Stimulated activated CD4-positive, alpha-beta T cell treated with anti-CD3 and anti-CD28 coated beads, TNF-alpha, amount 100 ng/mL, for 4 hours (primary cell): ENCODE measurements at places on chromosomes 12 and 14.

DNA sequence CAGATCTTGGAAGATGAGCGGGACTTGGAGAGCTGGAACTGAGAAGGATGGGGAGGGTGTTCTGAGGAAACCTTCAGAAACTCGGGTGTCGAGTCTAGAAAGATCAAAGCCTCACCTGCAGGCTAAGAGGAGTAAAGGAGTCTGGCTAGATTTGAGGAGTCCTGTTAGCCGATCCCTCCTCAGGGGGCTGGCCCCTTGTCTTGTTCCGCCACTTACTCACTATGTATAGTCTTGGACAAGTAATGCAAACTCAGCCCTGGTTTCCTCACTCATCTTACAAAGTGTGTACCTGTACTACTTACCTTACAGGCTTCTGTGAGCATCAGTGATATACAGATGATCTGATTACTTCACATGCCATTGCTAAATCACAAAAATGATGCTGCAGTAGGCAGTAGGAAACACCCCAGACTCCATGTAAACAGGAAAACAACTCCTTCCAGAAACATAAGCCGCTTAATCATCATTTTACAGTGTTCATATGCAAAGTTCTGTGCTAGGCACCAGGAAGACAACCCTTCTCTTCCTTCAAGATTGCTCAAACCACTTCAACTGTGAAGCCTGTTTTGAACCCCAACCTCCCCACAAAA lies 2.0 kb upstream of the SPTLC2 start:
- no peak for DNase-seq

GRCh38 chr14:23357261-23357660 lies 4.6 kb upstream of the SLC22A17 start:
- DNase-seq, result no peak

DNA sequence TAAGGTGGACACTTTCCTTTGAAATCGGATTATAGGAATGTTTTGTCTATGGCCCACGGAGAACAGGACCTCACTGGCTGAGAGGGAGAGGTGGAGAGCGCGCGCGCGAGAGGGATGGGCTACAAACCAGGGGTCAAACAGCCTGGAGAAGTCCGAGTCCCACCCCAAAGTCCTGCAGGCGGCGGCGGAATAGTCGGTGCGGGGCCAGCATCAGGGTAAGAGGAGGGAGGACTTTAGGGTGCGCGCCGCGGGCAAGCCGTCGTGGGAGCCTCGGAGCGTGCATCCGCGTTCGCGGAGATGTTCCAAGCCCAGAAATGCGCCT lies 3.3 kb upstream of the HOXC8 start:
- no peak for DNase-seq

GRCh38 chr14:68210729-68211299 lies 391.2 kb downstream of the RAD51B start:
- no peak for DNase-seq

DNA sequence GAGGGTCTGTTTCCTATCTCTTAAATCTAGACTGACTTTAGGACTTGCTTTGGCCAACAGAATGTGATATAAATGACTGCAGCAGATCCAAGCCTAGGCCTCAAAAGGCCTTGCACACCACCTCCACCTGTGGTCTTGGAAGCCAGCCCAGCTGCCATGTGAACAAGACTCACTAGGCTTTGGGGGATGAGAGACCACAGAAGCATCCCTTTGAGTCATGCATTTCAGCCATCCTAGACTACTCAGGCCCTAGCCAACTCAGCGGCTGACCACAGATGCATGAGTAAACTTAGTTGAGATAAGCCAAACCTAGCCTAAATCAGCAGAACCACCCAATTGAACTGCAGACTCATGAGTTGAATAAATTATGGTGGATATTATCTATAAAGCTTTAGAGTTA lies 87.7 kb downstream of the KCNH5 start:
- no peak for DNase-seq

- DNase-seq, result no peak
Observed at GRCh38 chr12:122834104-122834920, 945 bp upstream of the HIP1R start.

DNA sequence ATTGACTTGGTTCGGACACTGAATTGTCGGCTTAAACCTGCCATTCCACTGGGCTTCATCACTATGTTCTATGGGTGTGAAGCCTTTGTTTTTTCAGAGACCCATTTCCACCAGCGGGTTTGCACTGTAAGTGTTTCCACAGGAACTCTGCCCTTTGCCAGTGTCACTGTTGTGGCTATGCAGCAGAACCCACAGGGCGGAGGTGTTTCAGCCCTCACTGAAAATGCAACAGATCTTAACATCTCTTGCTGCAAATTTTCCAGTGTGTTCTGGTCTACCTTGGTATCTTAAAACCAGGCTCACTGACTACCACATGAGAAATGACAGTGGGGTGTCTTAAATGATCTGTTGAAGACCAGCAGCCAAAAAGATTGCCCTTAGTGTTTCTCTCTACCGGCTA lies 21.1 kb downstream of the PRKCH start:
- no peak for DNase-seq

DNA sequence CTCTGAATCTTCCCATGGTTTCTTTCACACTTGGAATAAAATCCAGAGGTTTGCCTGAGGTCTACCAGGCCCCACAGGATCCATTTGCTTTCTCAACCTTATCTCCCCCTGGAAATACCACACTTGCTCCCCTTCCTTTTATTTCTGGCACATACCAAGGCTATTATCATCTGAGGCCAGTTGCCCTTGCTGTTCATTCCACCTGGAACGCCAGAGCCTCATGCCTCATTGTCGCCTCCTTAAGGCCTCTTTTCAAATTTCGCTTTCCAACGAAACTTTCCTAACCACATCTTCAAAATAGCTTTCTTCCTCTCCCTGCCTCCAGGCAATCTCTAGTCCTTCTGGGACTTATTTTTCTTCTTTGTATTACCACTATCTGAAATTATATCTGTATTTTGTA lies 11.2 kb upstream of the LRIG3 start:
- no peak for DNase-seq

DNA sequence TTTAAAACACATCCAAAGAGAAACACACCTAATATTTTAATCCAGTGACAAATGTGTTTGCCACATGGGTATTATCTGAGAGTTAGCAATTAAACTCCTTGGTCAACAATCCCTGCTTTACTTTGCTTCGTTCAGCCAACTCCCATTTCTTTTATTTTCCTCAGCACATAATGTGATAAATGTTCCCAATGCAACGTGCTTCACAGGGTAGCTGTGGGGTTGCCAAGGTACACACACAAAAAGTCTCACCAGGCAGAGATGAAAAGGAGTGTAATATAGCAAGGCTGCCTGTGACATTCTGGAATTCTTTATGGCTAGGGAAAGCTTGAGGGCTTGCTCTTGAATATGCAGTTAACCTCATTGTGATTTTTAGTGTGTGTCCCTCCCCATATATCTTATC lies 208.0 kb upstream of the DIO2 start:
- no peak for DNase-seq

- DNase-seq, result no peak
Observed at GRCh38 chr12:118098911-118099671, 4.7 kb downstream of the VSIG10 start.

DNA sequence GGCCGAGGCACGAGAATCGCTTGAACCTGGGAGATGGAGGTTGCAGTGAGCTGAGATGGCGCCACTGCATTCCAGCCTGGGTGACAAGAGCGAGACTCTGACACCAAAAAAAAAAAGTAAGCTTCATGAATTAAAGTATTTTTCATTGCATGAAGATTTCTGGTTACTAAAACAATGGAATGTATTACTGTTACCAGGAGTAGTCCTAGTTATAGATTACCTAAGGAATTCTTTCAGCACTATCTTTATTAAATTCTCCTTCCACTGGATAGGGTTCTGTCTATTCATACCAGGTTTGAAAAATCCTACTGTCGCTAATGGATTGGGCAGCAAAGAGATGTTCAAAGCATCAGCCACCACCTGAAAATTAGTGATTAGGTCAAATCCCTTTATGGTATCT lies 12.4 kb downstream of the ETFRF1 start:
- DNase-seq, result no peak

DNA sequence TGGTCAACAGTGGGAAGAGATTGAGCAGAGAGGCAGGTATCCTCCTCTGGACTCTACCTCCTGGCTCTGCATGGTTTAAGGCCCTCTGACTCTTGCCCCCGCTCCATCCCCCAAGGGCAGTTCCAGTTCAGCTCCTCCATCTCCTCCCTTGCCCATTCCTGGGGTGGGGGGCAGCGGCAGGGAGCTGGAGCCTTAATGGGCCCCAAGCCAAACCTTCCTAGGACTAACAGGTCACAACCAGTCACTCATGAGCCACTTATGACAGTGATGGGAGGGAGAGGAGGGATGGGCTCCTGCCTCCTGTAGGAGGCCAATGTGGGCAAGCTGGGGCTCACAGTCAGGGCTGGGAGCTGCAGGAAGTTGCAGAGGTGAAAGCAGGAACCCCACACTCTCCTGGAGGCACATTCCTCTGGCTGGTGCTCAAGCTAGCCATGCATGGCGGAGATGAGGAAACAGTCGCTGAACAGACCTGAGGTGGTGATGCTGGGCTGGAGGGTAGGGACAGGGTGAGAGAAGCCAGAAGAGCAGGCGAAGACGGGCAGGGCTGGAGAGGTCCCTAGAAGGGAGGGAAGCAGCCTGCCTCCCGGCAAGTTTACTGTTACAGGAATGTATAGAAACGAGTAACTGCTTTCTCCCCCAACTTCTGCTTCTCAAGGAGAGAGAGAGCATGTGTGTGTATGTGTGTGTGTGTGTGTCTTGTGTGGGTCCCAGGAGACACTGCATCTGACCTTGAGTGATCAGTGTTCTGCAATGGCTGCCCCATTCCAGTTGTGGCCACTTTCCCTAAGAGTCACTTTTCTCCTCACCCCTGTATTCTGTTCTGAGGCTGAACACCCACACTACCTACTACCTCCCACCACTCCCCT lies 5.0 kb upstream of the RAPGEF3 start:
- DNase-seq, result no peak

- DNase-seq, result no peak
Observed at GRCh38 chr14:70886421-70887206, 20.6 kb upstream of the PCNX1 start.

GRCh38 chr12:52942901-52943181 lies 6.1 kb upstream of the KRT18 start:
- DNase-seq, result no peak

DNA sequence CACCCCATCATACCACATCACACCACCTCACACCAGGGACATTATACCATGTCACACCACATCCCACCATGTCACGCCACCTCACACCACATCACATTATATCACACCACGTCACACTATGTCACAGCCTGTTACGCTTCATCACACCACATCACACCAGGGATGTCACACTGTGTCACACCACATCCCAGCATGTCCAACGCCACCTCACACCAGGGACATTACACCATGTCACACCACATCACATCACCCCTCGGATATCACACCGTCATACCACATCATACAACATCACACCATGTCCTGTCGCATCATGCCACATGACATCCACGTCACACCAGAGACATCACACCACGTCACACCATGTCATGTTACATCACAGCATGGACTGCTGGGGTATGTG lies 235.5 kb downstream of the TMEM121 start:
- no peak for DNase-seq

DNA sequence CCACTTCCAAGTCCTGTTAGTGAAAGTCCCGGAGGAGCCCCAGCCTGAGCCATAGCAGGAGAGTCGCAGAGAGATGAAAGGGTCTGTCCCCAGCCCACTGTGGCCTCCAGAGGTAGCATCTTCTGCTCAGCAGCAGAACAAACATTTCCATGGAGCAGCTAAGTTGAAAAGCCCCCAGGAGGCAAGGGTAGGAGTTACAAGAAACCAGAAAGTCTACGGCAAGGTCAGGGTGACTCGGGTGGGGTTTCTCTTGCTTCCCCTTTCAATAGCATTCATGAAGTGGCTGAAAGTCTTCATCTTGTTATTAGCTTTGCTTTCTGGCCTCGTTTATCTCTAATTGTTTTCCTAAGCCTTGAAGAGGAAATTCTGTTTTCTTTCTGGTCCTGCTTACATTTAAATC lies 151.2 kb upstream of the DIO3 start:
- DNase-seq, result no peak

DNA sequence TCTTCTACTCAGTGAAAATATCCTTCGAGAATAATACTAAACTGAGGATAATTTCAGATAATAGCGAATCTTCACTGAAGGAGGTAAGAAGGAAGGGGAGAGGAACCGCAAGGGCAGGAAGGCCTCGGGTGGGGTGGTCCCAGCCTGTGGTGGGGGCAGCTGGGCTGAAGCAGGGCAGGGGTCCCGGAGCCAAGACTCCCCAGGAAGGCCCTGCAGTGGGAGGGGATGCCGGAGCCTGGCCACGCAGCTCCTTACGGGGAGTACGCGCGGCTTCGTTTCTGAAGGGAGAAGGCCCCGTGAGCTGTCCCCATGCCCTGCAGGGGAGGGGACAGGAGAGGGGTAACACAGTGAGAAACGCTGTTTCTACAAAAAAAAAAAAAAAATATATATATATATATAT lies 21.2 kb downstream of the STX2 start:
- no peak for DNase-seq

DNA sequence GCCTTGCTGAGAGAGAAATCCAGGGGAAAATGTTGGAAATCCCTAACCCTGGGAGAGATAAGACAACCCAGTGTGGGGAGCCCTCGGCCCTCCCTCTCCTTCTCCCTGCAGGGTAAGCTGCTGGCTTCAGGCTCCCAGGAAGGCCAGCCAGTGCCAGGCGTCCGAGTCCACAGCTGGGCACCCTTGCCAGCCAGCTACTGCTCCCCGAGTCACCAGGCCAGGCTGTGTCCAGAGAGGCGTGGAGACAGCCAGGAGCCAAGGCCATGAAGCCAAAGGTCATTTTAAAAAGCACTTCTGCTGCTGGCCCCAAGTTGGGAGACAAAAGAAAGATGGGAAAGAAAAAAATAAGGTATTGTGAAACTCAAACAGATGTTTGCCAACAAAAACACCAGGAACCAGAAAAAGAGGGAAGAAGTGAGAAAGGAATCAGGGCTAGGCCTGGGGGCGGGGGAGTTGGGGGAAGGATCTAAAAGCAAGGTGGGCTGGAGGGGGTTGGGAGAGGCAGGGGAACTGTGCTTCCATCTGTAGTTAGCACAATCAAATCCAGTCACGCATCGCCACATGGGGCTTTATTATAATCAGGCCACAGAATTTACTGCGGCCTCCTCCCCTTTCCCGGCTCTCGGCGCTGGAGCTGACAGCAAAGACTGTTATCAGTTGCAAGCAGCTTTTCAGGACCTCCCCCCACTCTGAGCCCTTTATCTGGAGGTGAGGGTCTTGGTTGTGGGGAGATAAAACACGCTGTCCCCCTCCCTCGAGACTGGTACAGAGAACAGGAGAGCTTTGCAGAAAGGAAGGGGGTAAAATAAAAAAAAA lies 33.5 kb downstream of the RBM19 start:
- DNase-seq, result no peak

GRCh38 chr12:130049666-130050065 lies 112.6 kb upstream of the FZD10 start:
- DNase-seq, result no peak

DNA sequence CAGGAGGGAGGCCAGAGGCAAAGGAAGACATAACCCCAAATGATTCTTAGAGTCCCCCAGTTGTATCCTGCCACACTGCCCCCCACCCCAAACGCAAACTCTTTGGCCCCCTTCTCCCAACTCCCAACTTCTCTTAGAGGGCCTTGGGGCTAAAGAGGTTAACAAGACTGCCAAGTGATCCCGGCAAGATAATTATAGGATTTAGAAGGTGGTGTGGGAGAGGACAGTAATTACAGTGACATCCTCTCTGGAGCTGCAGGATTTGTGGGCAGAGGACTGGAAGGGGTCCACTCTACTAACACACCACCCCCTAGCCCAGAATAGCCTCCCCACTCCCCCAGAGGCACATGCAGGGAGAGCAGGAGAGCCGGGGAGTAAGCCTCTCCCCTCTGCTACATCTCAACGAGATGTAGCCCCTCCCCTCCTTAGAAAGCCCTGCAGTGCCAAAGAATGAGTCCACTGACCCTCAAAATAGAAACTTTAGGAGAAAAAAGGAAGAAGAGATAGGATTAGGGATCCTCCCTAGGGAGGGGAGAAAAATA lies 5.3 kb upstream of the GDF11 start:
- DNase-seq, result no peak
